ENCODE measurements at places on chromosomes 1 and 21. TPM values are rescaled to one million over a fixed set of nuclear protein-coding genes. Genes with fewer than 3 reads are reported as not detected.

GRCh38 chr1:30189818-30190500 lies 533.4 kb downstream of the MATN1 start:
- DNase-seq = no peak

GRCh38 chr1:65195495-65196417 lies 47.8 kb downstream of the AK4 start:
- DNase-seq = no peak

DNA sequence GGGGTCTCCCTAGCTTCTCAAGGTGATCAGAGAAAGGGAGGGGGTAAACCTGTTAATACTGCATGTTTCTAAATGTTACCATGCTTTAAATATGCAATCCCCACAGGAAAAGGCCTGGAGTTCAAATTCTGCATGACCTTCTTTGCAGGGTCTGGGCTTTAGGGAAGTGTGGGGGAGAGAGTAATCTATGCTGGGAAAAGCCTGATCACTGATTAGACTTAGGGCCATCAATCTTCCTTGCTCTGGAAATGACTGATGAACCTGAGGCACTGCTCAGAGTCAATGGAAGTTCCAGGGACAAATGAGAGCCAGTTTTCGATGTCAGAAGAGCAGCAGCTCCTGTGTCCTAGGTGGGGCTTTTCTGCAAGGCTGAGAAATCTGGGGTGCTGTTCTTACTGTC lies 3.2 kb upstream of the SPRR1A start:
- DNase-seq = no peak

DNA sequence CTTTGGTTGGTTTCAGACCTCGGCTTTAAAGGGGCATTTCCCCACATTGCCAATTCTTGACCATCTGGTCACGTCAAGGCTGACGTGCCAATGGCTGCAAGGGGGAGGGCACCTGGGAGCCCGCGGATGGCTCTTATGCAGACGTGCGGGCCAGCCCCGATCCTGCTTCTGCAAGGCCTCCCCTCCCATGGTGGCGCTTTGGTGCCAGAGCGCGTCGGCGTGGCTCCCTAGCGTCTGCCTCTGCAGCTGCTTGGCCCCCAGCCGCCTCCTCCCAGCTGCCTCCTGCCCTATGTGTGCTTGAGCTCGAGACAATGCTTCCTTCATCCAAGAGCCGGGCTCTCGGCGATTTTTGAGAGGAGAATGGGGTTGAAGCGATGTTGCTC lies 29.1 kb downstream of the SKI start:
- DNase-seq = no peak

The HPCAL4 gene
- total RNA-seq = 0.33 TPM

Data from activated T-cell treated with anti-CD3 and anti-CD28 coated beads, Interleukin-2, amount 50 U/mL, for 4 hours (primary cell).